ENCODE measurements at places on chromosomes 2 and 18.

DNA sequence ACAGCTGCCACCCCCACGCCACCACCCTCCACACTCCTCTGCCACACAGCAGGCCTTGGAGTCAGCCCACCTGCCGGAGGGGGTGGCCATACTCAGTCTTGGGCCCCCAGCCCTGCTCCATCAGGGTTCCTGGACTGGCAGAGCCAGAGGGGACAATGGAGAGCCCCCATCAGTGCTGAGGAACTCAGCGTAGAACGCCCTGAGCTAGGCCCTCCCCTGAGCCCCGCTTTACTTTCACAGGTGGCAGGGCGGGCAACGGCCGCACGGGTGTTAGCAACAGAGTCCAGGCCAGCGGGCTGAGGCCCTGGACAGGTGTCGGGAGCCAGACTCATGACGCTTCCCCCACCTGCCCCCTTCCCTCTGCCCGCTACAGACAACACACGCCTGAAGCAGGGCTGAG is 47.1 kb downstream of the FOSL2 start:
- no peak for DNase-seq

DNA sequence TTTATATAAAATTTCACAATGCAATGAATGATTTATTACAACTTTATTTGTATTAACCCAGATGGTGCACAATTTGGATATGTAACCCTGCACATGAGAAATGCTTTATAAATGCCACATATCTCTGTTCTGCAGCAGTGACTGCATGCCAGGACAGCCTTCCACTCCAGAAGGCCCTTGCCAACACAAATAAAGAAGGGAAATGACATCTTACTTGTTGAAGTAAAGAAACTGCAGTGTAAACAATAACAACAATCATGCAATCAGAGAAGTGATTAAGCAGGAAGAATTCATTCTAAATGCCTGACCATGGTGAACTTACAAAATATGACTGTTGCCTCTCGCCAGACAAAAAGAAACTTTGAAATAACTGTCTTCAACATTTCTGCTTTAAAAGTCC is 129.9 kb upstream of the CHST9 start:
- DNase-seq = no peak

GRCh38 chr2:19150726-19151125 is 207.7 kb downstream of the OSR1 start:
- no peak for DNase-seq

DNA sequence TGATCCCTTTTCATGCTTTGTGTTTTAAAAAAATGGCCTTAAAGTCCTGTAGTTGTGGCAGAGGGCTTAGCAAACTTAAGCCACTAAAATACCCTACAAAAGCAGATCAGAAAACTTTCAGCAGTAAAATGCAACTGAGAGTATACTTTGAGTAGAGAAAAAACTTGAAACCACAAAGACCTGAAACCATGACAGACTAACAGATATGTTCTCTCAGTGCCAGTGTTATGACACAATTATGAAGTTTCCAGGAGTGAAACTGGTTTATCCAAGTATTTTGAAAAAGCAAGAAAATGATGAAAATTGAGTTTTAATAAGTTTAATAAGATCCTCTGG is 74.5 kb downstream of the SPRED2 start:
- no peak for DNase-seq

DNA sequence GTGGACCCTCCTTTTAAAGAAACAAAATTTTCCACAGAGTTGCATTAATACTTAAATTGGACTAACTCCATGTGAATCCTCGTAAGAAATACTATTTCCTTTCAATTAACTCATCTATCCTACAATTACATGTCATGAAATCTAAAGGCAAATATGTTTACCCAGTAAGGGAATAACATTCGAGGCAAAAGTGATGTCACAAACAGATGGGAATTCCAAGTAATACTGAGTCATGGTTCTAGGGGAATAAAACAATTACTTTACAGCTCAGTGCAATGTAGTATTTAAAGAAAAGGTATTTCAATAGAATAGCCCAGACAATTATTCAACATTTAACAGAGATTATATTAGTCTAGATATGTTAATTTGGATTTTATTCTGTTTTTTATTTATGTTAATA is 205.8 kb downstream of the ZNF385B start:
- DNase-seq = no peak

DNA sequence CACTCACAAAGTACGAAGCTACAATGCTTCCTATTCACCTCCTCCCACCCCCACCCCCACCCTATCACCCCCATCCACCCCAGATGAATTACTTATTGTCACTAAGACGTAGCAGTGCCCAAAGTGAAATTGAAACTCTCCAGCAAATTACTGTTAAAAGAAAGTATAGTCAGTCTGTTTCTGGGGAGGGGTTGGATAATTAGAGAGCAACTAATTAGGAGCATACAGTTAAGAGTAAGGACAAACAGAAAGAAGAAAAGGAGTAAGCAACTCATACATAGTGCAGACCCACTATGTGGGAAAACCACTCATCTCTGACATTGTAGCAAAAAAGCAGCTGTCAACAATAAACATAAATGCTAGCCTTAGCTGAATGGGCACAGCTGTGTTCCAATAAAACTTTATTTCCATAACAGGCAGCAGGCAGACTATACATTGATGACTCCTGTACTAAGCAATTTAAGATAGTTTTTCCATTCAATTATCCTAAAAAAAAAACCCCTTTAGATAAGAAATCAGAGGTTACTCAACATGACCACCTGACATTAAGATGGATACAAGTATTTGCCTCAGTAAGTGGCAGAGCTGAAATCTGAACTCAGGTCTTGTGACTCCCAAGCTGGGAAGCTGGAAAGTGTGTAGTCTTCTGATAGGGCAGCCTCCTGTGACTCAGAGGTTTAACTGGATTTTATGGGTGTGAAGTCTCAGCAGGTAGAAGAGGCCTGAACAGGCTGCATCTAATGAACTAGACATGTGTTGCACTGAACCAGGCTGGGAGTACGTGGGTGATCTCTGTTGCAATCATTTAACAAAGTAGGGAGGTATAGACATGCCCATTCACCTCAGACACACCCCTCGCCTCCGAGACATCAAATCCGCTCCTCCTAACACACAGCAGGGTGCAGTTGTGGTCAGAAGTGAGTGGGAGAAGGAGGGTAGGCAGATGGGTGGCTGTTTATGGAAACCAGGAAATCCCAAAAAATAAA is 171.8 kb upstream of the KLF7 start:
- no peak for DNase-seq

DNA sequence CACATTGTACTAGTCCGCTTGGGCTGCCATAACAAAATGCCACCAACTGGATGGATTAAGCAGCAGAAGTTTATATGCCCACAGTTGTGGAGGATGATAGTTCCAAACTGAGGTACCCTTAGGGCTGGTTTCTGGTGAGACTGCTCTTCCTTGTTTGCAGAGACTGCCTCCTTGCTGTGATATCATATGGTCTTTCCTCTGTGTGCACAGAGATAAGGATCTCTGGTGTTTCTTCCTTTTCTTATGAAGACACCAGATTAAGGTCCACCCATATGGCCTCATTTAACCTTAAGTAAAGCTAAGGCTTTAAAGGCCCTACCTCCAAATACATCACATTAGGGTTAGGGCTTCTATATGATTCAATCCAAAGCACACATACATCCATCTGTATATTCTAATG is 738.2 kb upstream of the GCFC2 start:
- no peak for DNase-seq

GRCh38 chr2:135742325-135742757 is 686 bp downstream of the UBXN4 start:
- peak; percentile 19 for DNase-seq

GRCh38 chr2:17962876-17963275 is 84.4 kb downstream of the KCNS3 start:
- DNase-seq = no peak

GRCh38 chr2:182784777-182785176 is 68.7 kb downstream of the DNAJC10 start:
- DNase-seq = no peak

DNA sequence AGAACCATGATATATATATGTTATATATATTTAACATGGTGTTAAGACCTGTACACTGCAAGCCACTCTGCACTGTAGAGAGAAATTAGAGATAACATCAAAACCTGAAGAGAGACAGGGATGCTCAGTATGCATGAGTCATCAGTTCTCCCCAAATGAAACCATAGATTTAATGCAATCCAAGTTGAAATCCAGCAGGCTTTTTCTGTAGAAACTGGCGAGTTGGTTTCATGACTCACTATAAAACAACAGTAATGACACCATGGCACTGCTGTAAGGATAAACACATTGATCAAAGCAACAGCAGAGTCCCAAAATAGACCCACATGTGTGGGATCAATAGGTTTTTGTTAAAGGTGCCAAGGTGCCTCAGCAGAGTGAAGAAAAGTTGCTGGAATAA is 65.8 kb downstream of the RTP5 start:
- DNase-seq = no peak

GRCh38 chr2:200590090-200590489 is 4.3 kb downstream of the AOX1 start:
- no peak for DNase-seq

GRCh38 chr2:215684448-215685237 is 248.8 kb upstream of the FN1 start:
- no peak for DNase-seq

- no peak for DNase-seq
Measured at GRCh38 chr2:179936141-179936540, 71.0 kb downstream of the CWC22 start.

DNA sequence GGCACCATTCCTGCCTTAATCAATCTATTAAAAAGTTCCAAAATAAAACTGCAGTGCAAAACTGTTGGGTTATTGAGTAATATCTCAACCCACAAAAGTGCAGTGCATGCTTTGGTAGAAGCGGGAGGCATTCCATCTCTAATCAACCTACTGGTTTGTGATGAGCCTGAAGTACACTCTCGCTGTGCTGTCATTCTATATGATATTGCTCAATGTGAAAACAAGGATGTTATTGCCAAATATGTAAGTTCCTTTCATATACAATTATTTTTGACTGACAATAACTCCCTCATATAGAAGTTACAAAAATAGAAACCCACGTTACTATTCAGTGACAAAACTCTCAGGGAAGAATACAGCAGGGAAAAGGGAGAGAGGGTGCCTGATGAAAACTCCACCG is 43.0 kb downstream of the OSGEPL1 start:
- DNase-seq = no peak

All from stimulated activated CD8-positive, alpha-beta memory T cell treated with anti-CD3 and anti-CD28 coated beads, Interleukin-15, amount 100 ng/mL, for 48 hours (primary cell).